Activated T-helper 1 cell treated with anti-CD3 and anti-CD28 coated beads, Interleukin-12 subunit alpha, Interleukin-12 subunit beta, Interleukin-2, Interleukin-4 antibody, amounts not matched to agents 30 ng/mL and 10 ng/mL and 1 ng/mL, durations not matched to agents 14 hours and 24 hours and 36 hours (primary cell): ENCODE measurements at places on chromosomes 13 and 19. TPM values are rescaled to one million over a fixed set of nuclear protein-coding genes. Genes with fewer than 3 reads are reported as not detected.

Gene PSG7
- not detected in 2 replicates for total RNA-seq

Gene MISP
- total RNA-seq: not detected in 2 replicates

Gene FAM216B
- total RNA-seq: not detected in 2 replicates

Gene ZNF578
- total RNA-seq: 0.05 and 0.07 TPM in 2 replicates

Gene ZNF667
- total RNA-seq: 0.05 and 0.07 TPM in 2 replicates

Gene SPRY2
- 0.08 and 0.10 TPM in 2 replicates for total RNA-seq

Gene ZNF443
- 3.8 TPM in 2 replicates for total RNA-seq

Gene GJA3
- total RNA-seq: not detected in 2 replicates

Gene SCN1B
- 1.1 and 1.2 TPM in 2 replicates for total RNA-seq

Gene POSTN
- total RNA-seq: not detected in 2 replicates

Gene ZNF441
- 2.8 and 4.4 TPM in 2 replicates for total RNA-seq

Gene MUC16
- not detected in 2 replicates for total RNA-seq

Gene CC2D1A
- 43.9 and 45.6 TPM in 2 replicates for total RNA-seq

Gene ZNF221
- 0.56 and 0.75 TPM in 2 replicates for total RNA-seq

Gene LYPD5
- total RNA-seq: 0.29 TPM in 1 of 2 replicates, not detected in the other

Gene OSCAR
- 0.27 TPM in 1 of 2 replicates, not detected in the other for total RNA-seq

Gene THAP8
- total RNA-seq: 1.6 TPM in 2 replicates

Gene CCL25
- total RNA-seq: not detected in 2 replicates

Gene SLC25A41
- total RNA-seq: 0.24 and 0.31 TPM in 2 replicates

Gene APOE
- total RNA-seq: 0.41 and 0.42 TPM in 2 replicates

Gene FCER2
- total RNA-seq: not detected in 2 replicates

Gene SPIB
- total RNA-seq: 1.3 TPM in 2 replicates
